RPMI7951 (cell line): ENCODE measurements at places on chromosomes 12 and 14. TPM values are rescaled to one million over a fixed set of nuclear protein-coding genes. Genes with fewer than 3 reads are reported as not detected.

DNA sequence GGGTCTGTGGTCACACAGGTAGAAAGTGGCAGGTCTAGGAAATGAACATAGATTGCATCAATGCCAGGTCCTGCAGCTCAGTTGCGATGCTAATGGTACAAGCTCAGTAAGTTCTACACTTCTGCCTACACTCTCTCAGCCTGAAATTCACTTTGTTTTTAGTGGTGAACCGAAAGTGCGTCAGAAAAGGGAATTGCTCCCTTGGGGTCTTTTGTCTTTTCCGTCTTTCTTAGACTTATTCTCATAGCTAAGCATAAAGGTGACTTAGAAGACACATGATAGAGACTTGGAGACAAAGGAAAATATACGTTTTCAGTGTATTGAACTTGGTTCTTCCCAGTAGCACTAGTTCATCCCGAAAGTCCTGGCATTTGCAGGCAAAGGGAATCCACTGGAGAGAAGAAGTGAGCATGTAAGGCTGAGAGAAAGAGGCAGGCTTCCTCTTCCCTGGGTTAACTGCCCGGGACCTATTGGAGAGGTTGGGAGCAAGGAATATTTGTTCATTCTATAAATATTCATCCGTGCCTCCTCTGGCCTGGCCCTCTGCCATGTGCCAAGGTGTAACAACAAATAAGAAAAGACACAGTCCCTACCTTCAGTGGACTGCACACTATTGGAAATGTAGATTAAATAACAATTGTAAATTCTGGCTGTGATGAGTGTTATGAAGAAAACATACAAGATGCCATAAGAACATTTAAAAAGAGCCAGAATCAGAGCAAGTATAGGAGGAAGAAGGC is 785.8 kb downstream of the MED13L start:
- DNase-seq: no peak

GRCh38 chr12:95582230-95583058 is 31.2 kb upstream of the USP44 start:
- DNase-seq: peak; percentile 40

DNA sequence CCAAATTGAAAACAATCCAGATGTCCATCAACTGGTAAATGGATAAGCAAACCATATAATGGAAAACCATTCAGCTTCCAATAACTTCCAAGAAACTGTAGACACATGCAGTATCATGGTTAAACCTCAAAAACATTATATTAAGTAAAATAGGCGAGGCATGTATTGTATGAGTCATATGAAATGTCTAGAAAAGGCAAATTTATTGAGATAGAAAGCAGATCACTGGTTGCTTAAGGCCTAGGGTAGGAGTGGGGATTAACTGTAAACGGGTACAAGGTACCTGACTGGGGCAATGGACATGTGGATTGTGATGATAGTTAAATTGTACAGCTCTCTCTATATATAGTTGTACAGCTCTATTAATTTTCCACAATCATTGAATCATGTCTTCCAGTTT is 21.3 kb upstream of the PAPLN start:
- no peak for DNase-seq

- DNase-seq: no peak
Measured at GRCh38 chr14:59511916-59512575, 27.7 kb downstream of the JKAMP start.

- DNase-seq: no peak
Measured at GRCh38 chr12:94596596-94596995, 53.8 kb downstream of the TMCC3 start.

- no peak for DNase-seq
Measured at GRCh38 chr12:132507656-132508490, 17.9 kb downstream of the FBRSL1 start.

DNA sequence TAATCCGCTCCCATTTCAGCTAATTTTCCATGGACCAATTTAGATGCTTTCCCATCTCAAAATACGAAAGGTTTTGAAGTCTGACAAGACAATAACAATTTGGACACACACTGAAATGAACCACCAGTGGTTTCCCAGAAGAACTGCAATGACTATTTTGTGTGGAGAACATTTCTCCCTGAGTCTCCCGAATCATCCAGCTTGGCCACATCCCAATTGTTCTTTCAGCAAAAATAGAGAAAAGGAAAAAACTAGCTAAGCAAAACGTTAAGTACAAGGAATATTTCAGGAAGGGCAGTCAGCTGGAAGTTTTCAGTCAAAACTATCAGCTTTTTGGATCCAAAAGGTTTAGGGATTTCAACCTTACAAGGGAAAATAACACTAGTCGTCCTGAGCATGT is 390.6 kb downstream of the KCNH5 start:
- DNase-seq: no peak

CKB gene
- total RNA-seq: 8.8 and 18.3 TPM in 2 replicates

HELB gene
- total RNA-seq: 2.4 and 2.6 TPM in 2 replicates

GPR132 gene
- total RNA-seq: under 0.01 TPM in 1 of 2 replicates, not detected in the other

DYRK4 gene
- total RNA-seq: 50.6 and 54.5 TPM in 2 replicates

MYF5 gene
- total RNA-seq: not detected in 2 replicates

NDRG2 gene
- total RNA-seq: 0.96 and 2.1 TPM in 2 replicates
